ENCODE measurements at places on chromosomes 6 and 20. TPM values are rescaled to one million over a fixed set of nuclear protein-coding genes. Genes with fewer than 3 reads are reported as not detected.

Gene TOP1
- total RNA-seq: 16.2 TPM

Gene NKX2-4
- total RNA-seq: not detected

Gene FILIP1
- total RNA-seq: 1.6 TPM

Gene SLC35F1
- total RNA-seq: 0.14 TPM

Gene DNAAF9
- total RNA-seq: 5.2 TPM

Gene HLA-G
- 0.35 TPM for total RNA-seq

Gene PLA2G7
- 8.1 TPM for total RNA-seq

Gene GSTA1
- total RNA-seq: 52.0 TPM

Gene CNPY3
- total RNA-seq: 28.3 TPM

DNA sequence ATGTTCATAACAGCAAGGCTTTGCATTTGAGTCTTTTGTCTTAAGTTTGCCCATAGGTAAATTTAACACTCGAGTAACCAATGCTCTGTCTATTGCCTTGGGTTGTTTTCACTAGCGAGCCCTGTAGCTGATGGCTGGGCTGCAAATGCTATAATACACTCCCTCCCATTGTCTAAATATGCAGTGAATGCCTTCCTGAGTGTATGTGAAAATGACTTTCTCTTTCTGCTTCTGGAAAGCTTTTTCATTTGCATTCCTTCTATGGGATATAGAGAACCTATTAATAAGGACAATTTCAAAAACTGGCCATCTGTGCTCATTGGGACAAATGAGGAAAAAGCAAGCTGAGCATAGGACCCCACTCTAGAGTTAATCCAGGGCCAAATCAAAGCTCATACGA is 156.5 kb upstream of the FBXL4 start:
- no peak for DNase-seq

DNA sequence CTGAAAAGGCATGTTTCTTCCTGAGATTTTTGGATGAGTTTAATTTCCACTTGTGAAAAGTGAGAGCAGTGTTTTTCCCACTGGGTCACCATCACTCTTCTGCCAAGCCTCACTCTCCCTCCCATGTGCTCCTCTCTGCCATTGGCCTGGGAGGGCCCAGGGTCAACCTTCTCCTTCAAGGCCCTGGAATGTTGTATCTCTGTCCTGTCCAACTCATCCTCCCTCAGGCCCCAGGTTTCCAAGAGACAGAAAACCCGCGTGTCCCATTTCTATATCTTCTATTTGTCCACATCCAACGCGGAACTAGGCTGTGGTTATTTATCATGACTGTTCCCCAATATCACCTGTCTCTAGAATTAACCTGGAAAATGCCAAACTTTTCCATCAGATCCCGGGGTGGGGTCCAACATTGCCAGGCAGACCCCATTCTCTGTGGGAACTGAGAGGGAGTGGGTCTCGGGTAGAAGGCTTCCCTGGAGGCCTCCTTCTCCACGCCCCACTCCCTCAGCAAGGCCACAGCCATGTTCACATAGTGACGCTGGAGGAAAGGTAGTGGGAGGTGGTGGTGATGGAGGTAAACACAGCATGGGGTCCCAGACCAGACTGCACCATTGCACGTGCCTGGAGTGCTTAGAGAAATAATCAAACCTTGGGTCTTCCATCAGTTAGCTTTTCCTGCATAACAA is 173.5 kb downstream of the SCP2D1 start:
- DNase-seq: no peak

- DNase-seq: no peak
Observed at GRCh38 chr6:75285283-75285639, 669 bp upstream of the TMEM30A start.

- no peak for DNase-seq
Observed at GRCh38 chr6:15956205-15957106, 172.4 kb upstream of the MYLIP start.

GRCh38 chr6:19753826-19754225 is 83.3 kb upstream of the ID4 start:
- DNase-seq: no peak

DNA sequence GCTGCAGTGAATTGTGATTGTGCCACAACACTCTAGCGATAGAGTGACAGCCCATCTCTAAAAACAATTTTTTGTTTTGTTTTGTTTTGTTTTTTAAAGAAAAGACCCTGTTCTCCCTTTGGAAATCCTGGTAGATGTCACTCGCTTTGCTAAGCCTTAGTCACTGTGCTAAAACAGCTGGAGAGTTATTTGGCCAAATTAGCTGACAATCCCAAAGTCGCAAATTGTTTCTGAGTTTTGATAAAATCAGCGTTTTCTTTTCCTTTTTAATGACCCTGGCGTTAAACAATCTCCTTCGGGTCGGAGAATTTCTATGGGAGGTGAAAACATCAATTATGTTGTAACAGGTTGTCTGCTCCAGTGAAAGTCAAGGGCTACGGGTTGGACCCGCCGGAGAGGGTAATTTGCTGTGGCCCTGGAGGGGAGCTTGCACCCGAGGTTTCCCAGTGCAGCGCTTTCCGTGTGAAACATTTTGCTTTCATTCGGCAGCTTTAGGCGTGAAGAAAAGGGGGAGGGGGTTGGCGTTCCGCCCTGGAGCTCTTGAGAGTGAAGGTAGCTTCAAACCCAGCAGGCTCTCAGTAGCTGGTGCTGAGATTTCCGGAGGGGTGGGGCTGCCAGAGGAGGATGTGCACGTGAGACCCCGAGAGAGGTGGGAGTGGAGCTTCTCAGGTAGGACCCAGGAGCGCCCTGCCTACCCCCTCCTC is 296.6 kb downstream of the PHACTR1 start:
- peak; percentile 77 for DNase-seq

DNA sequence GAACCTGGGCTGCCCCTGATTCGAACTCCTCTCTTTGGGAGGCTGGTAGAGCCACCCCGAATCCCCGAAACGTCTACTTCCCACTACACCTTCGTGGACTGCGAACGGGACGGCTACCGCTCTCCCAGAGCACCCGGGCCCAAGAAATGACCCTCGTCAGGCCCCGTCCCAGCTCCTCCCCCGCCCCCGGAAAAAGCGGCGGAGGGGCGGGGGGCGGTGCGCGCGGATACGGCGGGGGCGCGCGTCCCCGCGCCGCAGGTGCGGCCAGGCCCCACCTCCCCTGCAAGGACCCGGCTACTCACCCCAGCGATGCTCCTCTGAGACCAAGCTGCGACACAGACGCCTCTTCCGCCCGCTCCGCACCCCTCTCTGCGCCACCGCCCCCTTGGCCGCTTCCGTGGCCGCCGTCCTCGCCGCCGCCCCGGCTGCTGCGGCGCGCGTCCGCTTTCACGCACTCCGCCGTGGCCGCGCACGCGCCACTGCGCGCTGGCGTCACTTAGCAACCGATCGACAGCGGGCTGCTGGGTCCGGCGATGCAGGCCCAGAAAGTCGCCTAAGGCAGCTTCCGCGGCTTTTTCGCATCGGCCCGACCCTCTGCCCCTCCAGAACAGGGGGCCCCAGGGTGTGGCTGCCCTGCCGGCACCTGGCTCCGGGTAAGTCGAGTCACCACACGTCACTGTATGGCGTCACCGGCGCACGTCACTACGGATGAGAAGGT is at the start of gene BTBD9:
Gene BTBD9 (minus strand): TSS at position 432 of the 718 bp plus-strand sequence.
- DNase-seq: peak; percentile 82

GRCh38 chr20:51440589-51440988 is 101.9 kb downstream of the NFATC2 start:
- no peak for DNase-seq

DNA sequence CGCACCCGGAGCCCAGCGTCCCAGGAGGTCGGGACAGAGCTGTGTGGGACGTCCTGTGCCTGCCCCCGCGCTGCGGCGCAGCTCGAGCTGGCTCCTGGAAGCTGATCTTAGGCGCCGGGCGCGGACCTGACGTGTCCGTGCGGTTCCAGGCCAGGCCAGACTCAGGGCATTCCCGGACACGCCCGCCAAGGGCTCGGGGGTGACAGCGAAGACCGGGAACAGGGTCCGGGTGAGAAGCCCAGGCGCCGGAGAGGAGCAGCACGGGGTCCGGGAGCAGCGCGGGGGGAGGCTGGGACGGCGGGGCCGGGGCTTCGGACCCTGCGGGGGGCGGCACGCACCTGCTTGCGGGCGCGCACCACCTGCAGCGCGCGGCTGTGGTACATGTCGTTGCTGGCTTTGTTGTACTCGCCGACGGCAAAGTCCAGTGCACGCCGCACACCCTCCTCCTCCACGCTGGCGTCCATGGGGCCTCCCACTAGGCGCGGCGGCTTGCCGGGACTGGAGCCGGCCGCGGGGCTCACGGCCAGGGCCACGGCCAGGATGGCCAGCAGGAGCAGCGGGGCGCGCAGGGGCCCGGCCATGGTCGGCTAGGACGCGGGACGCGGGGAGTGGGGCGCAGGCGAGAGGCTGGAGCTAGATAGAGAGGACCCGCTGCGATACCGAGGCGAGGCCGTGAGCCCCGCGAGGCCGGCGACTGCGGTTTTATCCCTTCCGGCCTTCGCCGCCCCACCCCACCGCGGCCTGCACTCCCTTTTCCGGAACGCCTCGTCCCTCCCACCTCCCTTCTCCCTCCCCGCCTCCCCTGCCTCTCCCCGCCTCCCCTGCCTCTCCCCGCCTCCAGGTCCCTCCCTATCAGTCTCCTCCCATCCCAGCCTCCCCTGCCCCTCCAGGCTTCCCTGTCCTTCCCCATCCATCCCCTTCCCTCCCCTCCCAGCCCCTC is at the start of gene CST3:
Gene CST3 (minus strand): TSS at position 674 of the 940 bp plus-strand sequence. CDS start 93 bp downstream, at position 581.
- peak; percentile 93 for DNase-seq

DNA sequence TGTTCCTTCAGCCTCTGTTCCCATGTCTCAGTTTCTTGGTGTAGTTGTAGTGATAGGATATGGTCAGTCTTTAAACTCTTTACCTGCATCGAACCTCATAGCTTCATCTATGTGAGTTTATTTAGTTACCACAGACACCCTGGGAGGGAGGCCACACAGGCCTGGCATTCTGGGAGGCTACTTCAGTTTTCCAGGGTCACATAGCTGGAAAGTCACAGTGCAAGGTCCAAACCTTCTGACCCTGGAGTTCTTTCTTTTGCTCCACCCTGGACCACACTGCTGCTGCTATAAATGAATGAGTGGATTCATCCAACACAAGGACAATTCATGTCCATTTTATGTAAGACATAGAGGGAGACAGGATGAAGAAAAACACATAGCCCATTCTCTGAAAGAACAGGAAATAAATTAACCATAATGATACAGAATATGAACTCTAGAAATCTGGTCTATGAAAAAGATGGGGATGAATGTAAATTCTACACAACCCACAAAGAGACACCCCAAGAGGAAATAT is 60.8 kb downstream of the LAMA4 start:
- no peak for DNase-seq

GRCh38 chr6:43636308-43636659 is 644 bp downstream of the MAD2L1BP start:
- no peak for DNase-seq

DNA sequence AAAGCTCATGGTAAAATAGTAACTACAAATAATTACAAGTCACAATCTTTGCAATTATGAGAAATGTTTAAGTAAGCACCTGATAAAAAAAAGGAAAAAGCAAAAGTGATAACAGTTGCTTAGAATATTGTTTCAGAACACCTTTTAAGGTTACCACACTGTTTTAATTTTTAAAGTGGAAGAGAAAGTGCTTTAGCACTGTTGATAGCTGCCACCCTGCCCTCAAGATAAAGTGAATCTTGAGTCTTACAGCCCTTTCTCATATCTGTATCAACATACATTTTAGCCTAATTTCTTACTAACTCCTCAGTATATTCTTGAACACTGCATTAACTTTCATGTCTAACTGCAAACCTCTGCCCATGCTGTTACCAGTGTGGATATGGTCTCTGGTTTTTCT is 127.3 kb upstream of the THEMIS start:
- no peak for DNase-seq

GRCh38 chr6:53111865-53112264 is 36.8 kb downstream of the GCM1 start:
- DNase-seq: no peak

- DNase-seq: no peak
Observed at GRCh38 chr6:47592131-47592840, 106.1 kb upstream of the ADGRF4 start.

DNA sequence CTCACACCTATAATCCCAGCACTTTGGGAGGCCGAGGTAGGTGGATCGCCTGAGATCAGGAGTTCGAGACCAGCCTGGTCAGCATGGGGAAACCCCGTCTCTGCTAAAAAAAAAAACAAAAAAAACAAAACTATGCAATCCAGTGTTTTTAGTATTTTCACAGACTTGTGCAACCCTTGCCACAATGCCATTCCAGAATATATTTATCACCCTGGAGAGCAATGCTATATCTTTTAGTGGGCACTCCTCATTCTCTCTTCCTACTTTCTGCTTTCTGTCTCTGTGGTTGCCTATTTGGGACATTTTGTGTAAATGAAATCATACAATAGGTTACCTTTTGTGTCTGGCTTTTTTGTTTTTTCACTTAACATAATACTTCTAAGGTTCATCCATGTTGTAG is 39.1 kb upstream of the MROH8 start:
- no peak for DNase-seq

DNA sequence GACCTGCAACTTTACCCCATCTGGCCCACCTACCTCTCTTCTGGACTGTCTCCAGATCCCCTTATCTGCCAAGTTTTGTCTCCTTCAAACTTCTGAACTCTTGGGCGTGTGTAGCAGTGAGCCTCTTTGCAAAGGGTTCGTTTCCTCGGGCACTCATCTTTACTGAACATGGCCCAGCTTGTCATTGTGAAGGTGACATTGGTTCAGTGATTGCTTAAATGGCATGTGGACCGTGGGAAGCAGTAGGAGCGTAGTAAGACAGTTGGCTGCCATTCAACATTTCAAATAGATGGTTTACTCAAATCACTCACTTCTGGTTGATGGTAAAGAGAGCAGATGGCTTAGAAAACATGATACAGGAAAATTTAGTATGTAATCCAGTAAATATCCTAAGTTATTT is 34.8 kb upstream of the KIF25 start:
- DNase-seq: no peak

GRCh38 chr6:34424200-34425131 is 1.4 kb downstream of the RPS10 start:
- DNase-seq: no peak

DNA sequence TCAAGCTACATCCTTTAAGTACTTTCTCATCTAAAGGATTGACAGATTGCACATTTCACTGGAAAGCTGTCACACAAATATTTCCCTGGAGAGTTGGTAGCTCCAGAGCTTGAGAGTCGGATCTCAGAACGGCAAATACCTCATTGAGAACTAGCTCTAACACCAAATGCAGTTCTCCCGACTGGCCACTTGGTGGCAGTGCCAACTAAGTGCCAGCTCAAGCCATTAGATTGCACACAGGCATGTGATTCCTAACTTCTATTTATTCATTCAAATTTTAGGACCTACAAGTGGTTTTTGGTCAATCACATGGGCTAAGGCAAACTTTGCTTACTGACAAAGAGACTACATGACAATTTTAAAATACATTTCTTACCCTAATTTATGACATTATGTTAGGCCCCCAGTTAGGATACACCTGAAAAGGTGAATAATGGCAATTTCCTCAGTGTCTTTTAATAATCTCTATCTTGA is 7.9 kb upstream of the MCHR2 start:
- peak; percentile 59 for DNase-seq

GRCh38 chr6:3838992-3839867 is 9.9 kb upstream of the FAM50B start:
- DNase-seq: no peak

GRCh38 chr6:15551798-15552197 is 111.0 kb downstream of the DTNBP1 start:
- DNase-seq: no peak

GRCh38 chr6:125784365-125784764 is 6.4 kb upstream of the NCOA7 start:
- DNase-seq: no peak

GRCh38 chr6:151380848-151381205 is 10.5 kb downstream of the ZBTB2 start:
- DNase-seq: no peak
